Activated CD8-positive, alpha-beta T cell treated with anti-CD3 and anti-CD28 coated beads, Interleukin-2, amount 10 ng/mL, durations not matched to agents 7 days and 5 days (primary cell): ENCODE measurements at places on chromosomes 11 and 22. TPM values are rescaled to one million over a fixed set of nuclear protein-coding genes. Genes with fewer than 3 reads are reported as not detected.

GRCh38 chr11:44268614-44269080, 41.3 kb downstream of the ALX4 start:
- no peaks in the 10 kb centered on the region for H3K4me1 ChIP-seq
- no peak overlapping the region for H3K4me3 ChIP-seq
- no peak overlapping the region for H3K27ac ChIP-seq
- no peaks in the 10 kb centered on the region for H3K36me3 ChIP-seq
- no peaks in the 10 kb centered on the region for H3K27me3 ChIP-seq

GRCh38 chr11:33618351-33618710, 82.3 kb downstream of the C11orf91 start:
- H3K36me3 ChIP-seq: no peaks in the 10 kb centered on the region
- H3K27ac ChIP-seq: no peak overlapping the region
- DNase-seq: no peak
- H3K4me3 ChIP-seq: no peak overlapping the region

- H3K4me1 ChIP-seq: peaks cover 30% of the 10 kb centered on the region
- DNase-seq: no peak
- H3K27ac ChIP-seq: no peak overlapping the region
These were observed 13.6 kb downstream of the CTTN start for GRCh38 chr11:70411713-70412452.

GRCh38 chr11:35857922-35858321, 85.9 kb upstream of the LDLRAD3 start:
- H3K36me3 ChIP-seq: no peaks in the 10 kb centered on the region
- H3K27ac ChIP-seq: no peak overlapping the region
- H3K4me1 ChIP-seq: no peaks in the 10 kb centered on the region
- H3K27me3 ChIP-seq: peaks cover 2% of the 10 kb centered on the region

DNA sequence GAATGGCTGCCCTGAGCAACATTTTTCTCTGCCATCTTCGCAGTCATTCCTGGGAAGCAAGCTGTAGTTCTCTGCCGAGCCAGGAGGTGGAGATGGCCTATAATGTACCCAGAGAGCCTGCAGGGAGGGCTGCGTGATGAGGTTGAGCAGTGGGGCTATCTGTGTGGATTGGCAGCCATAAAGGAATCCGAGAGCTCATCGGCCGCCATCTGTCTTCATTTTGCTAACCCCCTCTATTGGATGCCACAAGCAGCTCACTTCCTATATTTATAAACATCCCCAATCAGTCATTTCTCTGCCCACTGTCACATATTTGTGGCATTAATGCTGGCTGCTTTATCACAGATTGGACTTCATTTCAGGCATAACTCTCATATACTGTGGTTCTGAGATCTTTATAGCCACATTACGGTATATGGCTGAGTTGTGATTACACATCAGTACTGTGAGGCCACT, 209.5 kb downstream of the NTM start:
- H3K27ac ChIP-seq: no peak overlapping the region
- H3K4me1 ChIP-seq: no peaks in the 10 kb centered on the region
- no peak for DNase-seq
- H3K4me3 ChIP-seq: no peak overlapping the region

GRCh38 chr11:27477243-27477642, 4.7 kb upstream of the LGR4 start:
- H3K36me3 ChIP-seq: no peaks in the 10 kb centered on the region
- peaks cover 9% of the 10 kb centered on the region for H3K4me1 ChIP-seq
- H3K27ac ChIP-seq: no peak overlapping the region
- peaks cover 22% of the 10 kb centered on the region for H3K27me3 ChIP-seq
- DNase-seq: no peak

- no peak for DNase-seq
- H3K27me3 ChIP-seq: peaks cover 6% of the 10 kb centered on the region
- no peaks in the 10 kb centered on the region for H3K36me3 ChIP-seq
- no peak overlapping the region for H3K4me3 ChIP-seq
- no peaks in the 10 kb centered on the region for H3K4me1 ChIP-seq
These were observed 10.8 kb downstream of the GVQW3 start for GRCh38 chr11:76391811-76392475.

- H3K27me3 ChIP-seq: no peaks in the 10 kb centered on the region
- H3K36me3 ChIP-seq: no peaks in the 10 kb centered on the region
- no peak overlapping the region for H3K27ac ChIP-seq
- no peak for DNase-seq
These were observed 228.2 kb upstream of the BLID start for GRCh38 chr11:122344215-122344614.

DNA sequence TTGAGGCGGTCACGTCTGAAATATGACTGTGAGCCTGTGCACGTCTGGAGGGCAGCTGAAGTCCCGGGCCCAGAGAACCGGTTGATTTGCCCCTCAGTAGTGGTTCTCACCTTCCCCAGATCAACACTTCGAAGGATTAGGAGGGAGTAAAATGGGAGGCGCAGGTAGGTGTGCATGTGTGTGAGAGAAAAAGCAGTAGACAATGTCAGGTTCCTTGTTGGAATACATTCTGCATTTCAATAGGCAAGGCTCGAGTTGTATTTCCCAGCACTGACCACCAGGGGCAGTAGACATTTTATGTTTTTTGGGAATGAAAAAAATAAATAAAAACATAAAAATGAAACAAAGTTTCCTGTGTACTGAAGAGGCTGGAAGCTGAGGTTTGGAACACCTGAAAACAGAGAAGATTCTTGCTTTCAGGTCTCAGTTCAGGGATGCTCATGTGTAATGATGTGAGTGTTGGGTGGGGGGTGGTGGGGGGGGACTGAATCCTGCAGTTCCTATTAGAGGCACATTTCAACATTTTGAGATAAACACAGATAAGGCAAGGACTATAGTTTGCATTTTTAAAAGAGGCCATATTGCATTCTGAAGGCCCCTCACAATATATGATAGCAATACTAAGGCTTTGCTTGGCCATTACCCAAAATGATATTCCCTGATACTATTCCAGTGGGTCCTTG, 333.9 kb downstream of the CADM1 start:
- H3K4me1 ChIP-seq: no peaks in the 10 kb centered on the region
- DNase-seq: peak; percentile 29
- no peaks in the 10 kb centered on the region for H3K27me3 ChIP-seq
- no peak overlapping the region for H3K27ac ChIP-seq
- H3K4me3 ChIP-seq: no peak overlapping the region

GRCh38 chr11:5892908-5893307, at the start of gene OR52E5:
Gene OR52E5, plus strand, starts transcription at chr11:5893208. Its CDS starts 7,569 bp downstream, at chr11:5900777.
- H3K27me3 ChIP-seq: no peaks in the 10 kb centered on the region
- H3K36me3 ChIP-seq: no peaks in the 10 kb centered on the region
- H3K4me1 ChIP-seq: no peaks in the 10 kb centered on the region
- DNase-seq: no peak
- no peak within 1 kb of the TSS for H3K4me3 ChIP-seq

GRCh38 chr11:22371160-22371559, 33.0 kb downstream of the SLC17A6 start:
- H3K36me3 ChIP-seq: no peaks in the 10 kb centered on the region
- no peak overlapping the region for H3K4me3 ChIP-seq
- DNase-seq: no peak

GRCh38 chr11:80638296-80638695, 1197.5 kb upstream of the TENM4 start:
- no peaks in the 10 kb centered on the region for H3K36me3 ChIP-seq
- no peak overlapping the region for H3K4me3 ChIP-seq
- H3K27me3 ChIP-seq: no peaks in the 10 kb centered on the region
- no peak for DNase-seq

GRCh38 chr11:14189874-14190273, 169.1 kb downstream of the RRAS2 start:
- DNase-seq: no peak
- no peaks in the 10 kb centered on the region for H3K4me1 ChIP-seq
- no peak overlapping the region for H3K27ac ChIP-seq
- peaks cover 4% of the 10 kb centered on the region for H3K27me3 ChIP-seq

DNA sequence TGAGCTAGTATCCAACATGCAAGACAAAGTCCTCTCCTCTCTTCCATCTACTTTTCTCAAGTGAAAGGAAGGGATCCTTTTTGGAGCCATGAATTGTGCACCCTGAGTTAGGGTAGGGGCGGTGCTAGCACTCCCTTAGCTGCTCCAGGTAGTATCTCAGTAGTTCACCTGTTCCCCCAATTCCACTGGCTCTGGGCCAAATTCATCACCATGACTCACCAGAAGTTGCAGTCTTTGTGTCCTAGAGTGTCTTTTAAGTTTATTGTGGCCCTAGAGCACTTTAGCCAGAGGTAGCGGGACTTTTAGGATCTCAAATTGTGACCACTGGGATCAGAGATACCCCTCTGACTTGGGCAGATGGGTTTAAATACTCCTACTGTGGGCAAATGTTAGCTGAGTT, 398.6 kb upstream of the ANO5 start:
- no peak overlapping the region for H3K27ac ChIP-seq
- no peak overlapping the region for H3K4me3 ChIP-seq
- no peaks in the 10 kb centered on the region for H3K27me3 ChIP-seq
- H3K36me3 ChIP-seq: no peaks in the 10 kb centered on the region
- no peaks in the 10 kb centered on the region for H3K4me1 ChIP-seq
- no peak for DNase-seq

- DNase-seq: no peak
- no peak overlapping the region for H3K4me3 ChIP-seq
- H3K4me1 ChIP-seq: no peaks in the 10 kb centered on the region
These were observed 59.8 kb downstream of the APOL5 start for GRCh38 chr22:35777335-35777975.

GRCh38 chr11:2892967-2893528, 7.5 kb upstream of the CDKN1C start:
- no peaks in the 10 kb centered on the region for H3K36me3 ChIP-seq
- peak overlapping the region; percentile 92 for H3K27ac ChIP-seq
- H3K27me3 ChIP-seq: no peaks in the 10 kb centered on the region
- peaks cover 40% of the 10 kb centered on the region for H3K4me1 ChIP-seq
- DNase-seq: peak; percentile 81

GRCh38 chr11:30710221-30710620, 124.1 kb upstream of the MPPED2 start:
- H3K4me1 ChIP-seq: no peaks in the 10 kb centered on the region
- DNase-seq: no peak
- H3K36me3 ChIP-seq: no peaks in the 10 kb centered on the region
- H3K27me3 ChIP-seq: no peaks in the 10 kb centered on the region
- H3K27ac ChIP-seq: no peak overlapping the region

GRCh38 chr11:19199048-19199447, 2.7 kb downstream of the CSRP3 start:
- H3K27ac ChIP-seq: no peak overlapping the region
- peaks cover 9% of the 10 kb centered on the region for H3K27me3 ChIP-seq
- peaks cover 4% of the 10 kb centered on the region for H3K4me1 ChIP-seq
- DNase-seq: no peak
- H3K36me3 ChIP-seq: no peaks in the 10 kb centered on the region
- H3K4me3 ChIP-seq: no peak overlapping the region

DNA sequence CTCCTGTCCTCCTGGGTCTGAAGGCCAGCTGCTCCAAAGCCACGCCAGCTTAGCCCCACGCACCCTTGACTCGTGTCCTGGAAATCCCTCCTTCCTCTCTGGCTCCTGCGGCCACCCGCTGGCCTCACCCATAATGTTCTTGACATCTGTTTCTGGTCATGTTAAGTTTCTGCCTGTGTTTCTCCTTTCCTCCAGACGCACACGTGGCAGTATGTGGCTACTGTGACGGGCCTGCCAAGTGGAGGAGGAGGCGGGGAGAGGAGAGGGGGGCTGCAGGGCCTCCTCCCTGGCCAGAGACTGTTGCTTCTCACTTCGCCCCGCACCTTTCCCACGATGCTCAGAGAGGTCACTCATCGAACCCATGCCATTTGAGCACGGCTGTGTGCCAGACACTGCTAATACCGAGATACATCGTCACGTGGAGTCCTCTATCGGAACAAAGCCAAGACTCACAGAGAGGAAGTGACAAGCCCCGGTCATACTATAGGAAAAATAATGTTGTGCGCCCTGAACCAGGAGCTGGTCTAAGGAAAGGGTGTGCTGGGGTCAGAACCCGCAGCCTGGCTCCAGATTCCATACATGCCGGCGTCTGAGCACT, 11.5 kb downstream of the C1QTNF6 start:
- no peak for DNase-seq
- H3K36me3 ChIP-seq: peaks cover 15% of the 10 kb centered on the region
- no peak overlapping the region for H3K4me3 ChIP-seq
- H3K27ac ChIP-seq: peak overlapping the region; percentile 68
- peaks cover 6% of the 10 kb centered on the region for H3K27me3 ChIP-seq

DNA sequence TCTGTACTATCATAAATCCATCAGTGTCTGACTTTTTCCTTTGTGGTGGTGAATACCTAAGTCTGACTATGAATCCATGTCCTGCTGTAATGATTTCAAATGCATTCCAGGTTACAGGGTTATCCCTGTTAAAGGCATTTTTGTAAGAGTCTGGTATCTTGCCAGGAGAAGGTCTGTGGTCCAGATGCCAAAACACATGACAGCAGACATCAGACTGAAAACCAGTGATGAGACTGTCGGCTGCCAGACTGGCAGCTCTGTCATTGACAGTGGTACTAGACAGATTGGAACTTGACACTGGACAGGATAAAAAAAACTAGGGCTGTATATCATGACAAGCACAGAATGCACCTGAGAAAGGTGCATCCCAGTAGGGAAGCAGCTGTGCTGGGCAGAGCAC, 301.8 kb upstream of the FAT3 start:
- no peaks in the 10 kb centered on the region for H3K36me3 ChIP-seq
- DNase-seq: no peak
- H3K27ac ChIP-seq: no peak overlapping the region
- H3K4me1 ChIP-seq: no peaks in the 10 kb centered on the region
- H3K4me3 ChIP-seq: no peak overlapping the region

- peaks cover 15% of the 10 kb centered on the region for H3K36me3 ChIP-seq
- H3K27ac ChIP-seq: no peak overlapping the region
- H3K27me3 ChIP-seq: no peaks in the 10 kb centered on the region
- no peak for DNase-seq
- no peak overlapping the region for H3K4me3 ChIP-seq
These were observed 3.4 kb downstream of the TAGLN start for GRCh38 chr11:117202386-117203068.

ELMOD1 gene
- not detected for total RNA-seq

TUT1 gene
- 25.0 TPM for total RNA-seq

TRPC6 gene
- total RNA-seq: not detected

SCN2B gene
- total RNA-seq: not detected

PATL1 gene
- 47.8 TPM for total RNA-seq

OR51E2 gene
- total RNA-seq: not detected

CSF2RB gene
- 1.4 TPM for total RNA-seq

ASPHD2 gene
- total RNA-seq: 10.0 TPM

DDTL gene
- not detected for total RNA-seq

CD3E gene
- 515 TPM for total RNA-seq

B4GALNT4 gene
- 0.52 TPM for total RNA-seq

DDIAS gene
- 18.6 TPM for total RNA-seq

GGA1 gene
- 69.5 TPM for total RNA-seq

THYN1 gene
- 53.7 TPM for total RNA-seq

FAT3 gene
- not detected for total RNA-seq

MFRP gene
- not detected for total RNA-seq

BAIAP2L2 gene
- total RNA-seq: 0.47 TPM
